ENCODE measurements at places on chromosomes 12 and 14. TPM values are rescaled to one million over a fixed set of nuclear protein-coding genes. Genes with fewer than 3 reads are reported as not detected.

MBD6 gene
- 114 TPM for total RNA-seq

RPS6KL1 gene
- 5.3 TPM for total RNA-seq

CCDC196 gene
- not detected for total RNA-seq

DNA sequence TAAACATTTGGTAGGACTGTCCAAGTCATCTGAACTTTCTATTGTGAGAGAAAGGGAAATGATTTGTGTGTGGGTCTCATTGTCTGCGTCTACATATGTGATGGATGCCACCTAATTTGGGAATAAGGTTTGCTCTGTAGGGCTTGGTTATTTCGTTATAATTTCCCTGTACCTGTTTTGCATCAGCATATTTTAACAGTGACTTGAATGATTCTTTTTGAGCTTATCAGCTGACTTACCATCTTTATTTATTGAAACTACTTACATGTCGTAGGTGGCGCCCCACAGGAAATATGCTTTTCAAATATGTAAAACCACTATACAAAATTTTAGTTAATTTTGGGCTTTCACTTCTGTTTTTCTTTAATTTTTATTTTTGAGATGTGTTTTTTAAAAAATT lies 56.5 kb upstream of the BCAT1 start:
- no peak overlapping the region for H3K4me3 ChIP-seq
- peaks cover 3% of the 10 kb centered on the region for H3K27me3 ChIP-seq
- no peaks in the 10 kb centered on the region for H3K4me1 ChIP-seq
- H3K27ac ChIP-seq = no peak overlapping the region
- DNase-seq = no peak

- H3K27ac ChIP-seq = no peak overlapping the region
- no peaks in the 10 kb centered on the region for H3K36me3 ChIP-seq
- no peaks in the 10 kb centered on the region for H3K27me3 ChIP-seq
- no peaks in the 10 kb centered on the region for H3K4me1 ChIP-seq
- no peak for DNase-seq
- no peak overlapping the region for H3K4me3 ChIP-seq
Measured at GRCh38 chr14:91554535-91555332, 44.6 kb upstream of the PPP4R3A start.

GRCh38 chr12:51156245-51156765 lies 16.6 kb downstream of the TFCP2 start:
- H3K4me1 ChIP-seq = no peaks in the 10 kb centered on the region
- no peak for DNase-seq
- H3K27me3 ChIP-seq = no peaks in the 10 kb centered on the region

DNA sequence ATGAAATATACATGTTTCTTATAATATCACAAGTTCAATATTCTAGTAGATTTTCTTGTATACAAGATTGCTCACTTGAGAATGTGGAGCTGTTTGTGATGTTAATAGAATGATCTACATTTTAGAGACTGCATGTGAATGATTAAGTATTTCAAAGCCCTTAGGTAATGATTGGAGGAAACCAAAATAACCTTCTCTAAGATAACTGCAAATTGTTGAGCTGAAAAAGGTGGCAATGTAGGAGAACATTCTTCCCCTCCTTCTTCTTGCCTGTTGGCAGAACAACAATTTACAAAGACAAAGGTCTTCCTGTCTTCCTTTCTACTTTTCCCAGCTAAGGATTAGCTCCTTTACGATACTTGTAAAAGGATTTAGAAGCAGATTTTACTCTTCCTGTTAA lies 2.0 kb upstream of the CLEC6A start:
- no peaks in the 10 kb centered on the region for H3K36me3 ChIP-seq
- H3K4me3 ChIP-seq = no peak overlapping the region
- no peak for DNase-seq
- peaks cover 3% of the 10 kb centered on the region for H3K27me3 ChIP-seq
- H3K4me1 ChIP-seq = no peaks in the 10 kb centered on the region

DNA sequence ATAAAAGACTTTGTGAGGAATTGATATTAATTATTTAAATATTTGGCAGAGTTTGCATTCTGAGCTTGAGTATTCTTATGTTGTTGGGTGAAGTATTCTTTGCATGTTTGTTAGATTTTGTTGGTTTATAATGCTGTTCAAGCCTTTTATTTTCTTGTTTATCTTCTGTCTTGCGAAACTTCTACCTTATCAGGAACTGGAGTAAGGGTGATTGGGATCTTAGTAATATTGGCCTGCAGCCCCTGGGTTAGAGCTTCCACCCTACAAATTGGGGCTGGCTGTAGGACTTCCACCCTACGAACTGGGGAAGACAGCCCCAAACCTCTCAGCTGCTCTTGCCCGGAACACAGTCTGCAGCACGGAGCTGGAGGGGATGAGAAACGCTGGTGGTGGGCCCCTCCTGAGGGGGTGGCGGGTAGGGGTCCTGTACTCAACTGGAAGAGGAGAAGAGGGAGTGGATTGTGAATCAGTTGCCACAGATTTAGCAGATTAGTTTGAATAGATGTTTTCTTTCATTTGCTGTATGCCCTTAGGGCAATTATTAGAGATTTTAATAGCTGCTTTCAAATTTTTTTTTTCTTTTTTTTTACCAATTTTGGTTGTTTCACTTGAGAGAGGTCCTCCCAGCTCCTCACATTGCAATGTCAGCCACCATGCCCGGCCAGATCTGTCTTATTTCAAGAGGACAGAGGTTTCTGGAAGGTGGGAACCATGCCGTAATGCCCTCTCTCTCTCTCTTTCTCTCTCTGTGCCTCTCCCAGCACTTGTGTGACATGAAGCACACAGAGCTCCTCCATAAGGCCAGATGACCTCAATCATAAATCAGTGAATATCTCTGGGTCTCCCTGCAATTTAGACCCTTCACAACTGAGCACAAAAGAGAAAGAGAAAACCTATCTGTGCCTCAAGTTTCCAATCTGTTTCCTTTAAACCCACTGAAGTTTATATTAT lies 123.4 kb downstream of the DICER1 start:
- H3K27ac ChIP-seq = no peak overlapping the region
- H3K27me3 ChIP-seq = no peaks in the 10 kb centered on the region
- no peak overlapping the region for H3K4me3 ChIP-seq
- H3K4me1 ChIP-seq = no peaks in the 10 kb centered on the region
- no peaks in the 10 kb centered on the region for H3K36me3 ChIP-seq
- no peak for DNase-seq

GRCh38 chr12:107242189-107242588 lies 148.8 kb upstream of the CRY1 start:
- no peaks in the 10 kb centered on the region for H3K27me3 ChIP-seq
- H3K36me3 ChIP-seq = no peaks in the 10 kb centered on the region
- H3K4me1 ChIP-seq = peaks cover 4% of the 10 kb centered on the region
- H3K4me3 ChIP-seq = no peak overlapping the region
- no peak overlapping the region for H3K27ac ChIP-seq
- DNase-seq = no peak

- no peak overlapping the region for H3K27ac ChIP-seq
- no peaks in the 10 kb centered on the region for H3K27me3 ChIP-seq
- peaks cover 10% of the 10 kb centered on the region for H3K4me1 ChIP-seq
- no peak overlapping the region for H3K4me3 ChIP-seq
Measured at GRCh38 chr12:51921017-51921725, 13.9 kb downstream of the ACVRL1 start.

DNA sequence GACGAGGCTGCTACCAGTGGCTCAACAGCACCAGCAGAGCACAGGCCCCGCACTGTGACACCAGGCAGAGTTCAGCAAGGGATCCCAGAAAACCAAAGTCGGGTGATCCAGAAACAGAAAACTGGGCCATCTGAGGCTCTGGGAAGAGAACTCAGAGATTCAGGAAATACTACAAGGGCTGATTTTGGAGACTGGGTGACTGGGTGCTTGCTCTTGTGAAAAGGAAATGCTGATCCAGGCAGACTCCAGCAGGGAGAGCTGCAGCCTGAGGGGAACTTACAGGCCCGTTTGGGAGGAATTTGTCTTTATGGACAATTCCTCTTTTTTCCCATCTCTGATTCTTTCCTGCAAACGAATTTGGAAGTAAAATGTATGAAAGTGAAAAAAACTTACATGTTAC lies 28.2 kb downstream of the FOXN3 start:
- H3K36me3 ChIP-seq = peaks cover 7% of the 10 kb centered on the region
- no peak overlapping the region for H3K27ac ChIP-seq
- H3K4me1 ChIP-seq = peaks cover 4% of the 10 kb centered on the region
- H3K4me3 ChIP-seq = no peak overlapping the region

Measured in T-cell (primary cell).